ENCODE measurements at places on chromosomes 1 and 21.
A peak's percentile ranks its signal among the peaks of the same experiment; 100 is the strongest.

DNA sequence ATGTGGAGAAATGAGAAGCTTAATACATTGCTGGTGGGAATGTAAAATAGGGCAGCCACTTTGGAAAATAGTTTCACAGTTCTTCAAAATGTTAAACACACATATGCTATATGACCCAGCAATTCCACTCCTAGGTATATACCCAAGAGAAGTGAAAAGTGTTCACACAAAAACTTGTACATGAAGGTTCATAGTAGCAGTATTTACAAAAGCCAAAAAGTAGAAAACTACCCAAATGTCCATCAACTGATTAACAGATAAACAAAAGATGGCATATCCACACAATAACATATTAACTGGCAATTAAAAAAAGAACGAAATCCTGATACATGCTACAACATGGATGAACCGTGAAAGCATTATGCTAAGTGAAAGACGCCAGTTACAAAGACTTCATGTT lies 33.7 kb downstream of the ARHGEF11 start:
- no peak for DNase-seq

- DNase-seq, result peak; percentile 100
Observed at GRCh38 chr1:172532700-172533512, at the start of gene SUCO. Gene SUCO, plus strand, starts transcription at chr1:172533150. Its CDS starts 286 bp downstream, at chr1:172533436.

DNA sequence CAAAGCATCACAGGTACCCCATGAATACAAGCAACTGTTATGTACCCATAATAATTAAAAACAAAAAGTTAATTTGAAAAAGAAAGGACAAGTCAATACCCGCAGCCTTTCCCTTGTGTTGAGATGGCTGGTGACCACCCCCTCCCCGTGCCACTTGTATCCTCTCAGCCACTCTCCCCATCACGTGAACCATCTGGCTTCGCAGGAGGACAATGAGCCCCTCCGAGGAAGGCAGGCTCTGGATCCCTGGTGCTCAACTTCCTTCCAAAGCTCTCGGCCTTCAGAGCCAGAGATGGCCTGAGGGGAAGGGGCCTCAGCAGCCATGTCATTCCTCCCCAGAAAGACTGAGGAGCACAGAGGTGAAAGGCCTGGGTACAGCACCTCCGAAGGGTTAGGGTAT lies 120.4 kb upstream of the RAB4A start:
- DNase-seq, result no peak

DNA sequence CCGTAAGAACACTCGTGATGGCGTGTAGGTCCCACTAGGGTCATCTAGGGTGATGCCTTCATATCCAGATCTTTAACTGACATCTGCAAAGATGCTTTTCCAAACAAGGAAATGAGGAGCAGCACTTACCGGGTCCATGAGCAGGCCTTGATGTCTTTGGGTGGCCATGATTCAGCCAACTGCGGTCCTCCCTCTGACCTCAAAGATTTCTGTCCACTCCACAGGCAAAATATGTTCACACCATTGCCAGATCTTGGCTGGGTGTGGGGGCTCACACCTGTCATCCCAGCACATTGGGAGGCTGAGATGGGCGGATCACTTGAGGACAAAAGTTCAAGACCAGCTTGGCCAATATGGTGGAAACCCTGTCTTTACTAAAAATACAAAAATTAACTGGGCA lies 18.2 kb downstream of the TRPM2 start:
- DNase-seq, result no peak

GRCh38 chr1:9942399-9942938 lies 722 bp downstream of the LZIC start:
- DNase-seq, result no peak

GRCh38 chr1:23796466-23797271 lies 3.9 kb downstream of the GALE start:
- DNase-seq, result no peak

DNA sequence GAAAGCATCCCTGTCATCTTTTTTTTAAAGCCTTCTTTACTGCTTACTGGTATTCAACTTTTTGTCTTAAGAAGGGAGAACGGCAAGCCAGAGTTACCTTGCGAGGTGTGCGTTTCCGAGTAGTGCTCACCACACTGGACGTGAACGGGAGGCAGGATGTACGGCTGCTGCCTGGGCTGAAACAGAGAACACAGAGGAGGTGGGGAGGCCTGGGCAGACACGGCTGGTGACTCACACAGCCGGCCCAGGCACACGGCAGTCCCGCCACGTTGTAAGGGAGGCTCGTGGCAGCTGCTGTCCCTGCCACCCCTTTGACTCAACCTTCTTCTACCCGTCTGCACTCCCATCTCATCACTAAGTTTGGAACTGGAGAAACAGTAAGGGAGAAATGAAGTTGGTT lies 105.8 kb downstream of the SMYD2 start:
- peak; percentile 21 for DNase-seq

All from Right ventricle myocardium inferior (tissue), 1 donor.